ENCODE measurements at places on chromosomes 1 and 21.
A peak's percentile ranks its signal among the peaks of the same experiment; 100 is the strongest.

GRCh38 chr1:63248216-63248615 is 74.2 kb upstream of the FOXD3 start:
- no peak for DNase-seq

GRCh38 chr1:15380601-15381508 is 28.8 kb upstream of the EFHD2 start:
- no peak for DNase-seq

GRCh38 chr1:17439250-17440073 is at the start of gene RCC2:
TSS of gene RCC2 (minus strand) at chr1:17439677. CDS start at chr1:17438514, 1,163 bp downstream.
- DNase-seq: peak; percentile 48

DNA sequence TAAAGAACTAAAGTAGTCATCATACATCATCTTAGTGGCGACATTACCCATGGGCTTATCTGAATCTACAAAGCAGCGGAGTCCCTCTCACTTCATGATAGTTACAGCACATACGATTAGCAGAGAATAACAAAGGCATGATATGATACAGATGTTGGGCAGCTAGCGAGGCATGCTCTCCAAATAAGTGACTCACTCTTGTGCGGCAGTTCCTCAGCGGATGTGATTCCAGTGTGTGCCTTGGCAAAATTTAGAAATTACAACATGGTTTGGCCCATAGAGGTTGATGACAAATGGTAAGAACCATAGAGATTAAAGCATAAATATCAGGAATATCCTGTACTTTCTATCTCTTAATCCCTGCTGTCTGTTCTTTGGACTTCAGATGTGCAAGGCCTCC is 48.1 kb upstream of the PAXBP1 start:
- no peak for DNase-seq

- DNase-seq: no peak
Observed at GRCh38 chr21:27693376-27693775, 726.5 kb upstream of the ADAMTS5 start.

GRCh38 chr1:242240077-242240476 is 241.2 kb upstream of the MAP1LC3C start:
- DNase-seq: no peak

DNA sequence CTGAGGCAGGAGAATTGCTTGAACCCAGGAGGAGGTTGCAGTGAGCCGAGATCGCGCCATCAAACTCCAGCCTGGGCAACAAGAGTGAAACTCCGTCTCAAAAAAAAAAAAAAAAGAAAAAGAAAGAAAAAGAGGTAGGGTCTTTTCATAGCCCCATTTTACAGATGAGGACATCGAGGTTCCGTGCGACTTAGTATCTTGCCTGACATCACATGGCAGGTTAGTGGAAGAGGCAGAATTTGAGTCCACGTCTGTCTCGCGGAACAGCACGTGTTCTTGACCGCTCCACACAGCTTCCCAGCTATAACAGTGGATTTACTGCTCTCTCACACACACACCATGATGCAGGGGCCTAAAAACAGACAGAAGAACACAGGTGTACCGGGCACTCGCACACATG is 1.1 kb downstream of the CTRC start:
- DNase-seq: no peak

DNA sequence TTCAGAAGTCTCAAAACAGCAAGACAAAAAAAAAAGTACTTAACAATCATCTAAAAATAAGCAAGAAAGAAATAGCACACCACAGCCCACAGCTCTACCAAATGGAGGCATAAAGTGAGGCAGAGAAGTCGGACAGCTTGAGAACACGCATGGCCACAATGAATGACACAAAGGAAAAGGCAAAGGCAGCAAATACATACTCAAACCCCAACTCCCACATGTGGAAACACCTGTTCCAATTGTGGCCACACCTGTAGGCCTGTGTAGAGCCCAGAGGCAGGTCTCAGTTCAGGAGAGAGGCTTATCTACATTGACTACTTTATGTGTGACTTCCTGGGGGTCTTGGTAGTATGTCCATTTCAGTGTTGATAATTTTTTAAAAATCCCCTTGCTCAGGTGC is 543.5 kb downstream of the LMO4 start:
- no peak for DNase-seq

DNA sequence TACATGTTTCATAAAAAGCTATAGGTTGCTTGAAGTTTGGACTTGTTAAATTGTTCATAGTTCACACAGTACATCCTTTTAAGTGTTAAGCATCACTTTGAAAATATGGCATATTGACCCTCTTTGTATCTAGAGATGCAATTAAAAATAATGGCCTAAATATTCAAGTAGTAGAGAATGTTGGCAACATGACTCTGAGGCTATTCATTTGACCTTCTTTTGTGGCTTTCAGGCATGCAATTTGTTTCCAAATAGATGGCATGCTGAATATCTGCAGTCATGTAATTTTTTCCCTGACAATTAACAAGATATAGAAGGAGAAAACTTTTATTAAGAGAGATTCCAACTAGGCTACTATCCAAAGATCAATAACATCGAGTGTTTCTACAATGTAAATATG is 230.5 kb upstream of the ZRANB2 start:
- no peak for DNase-seq

- no peak for DNase-seq
Observed at GRCh38 chr21:33976082-33977016, 60.7 kb upstream of the ATP5PO start.

DNA sequence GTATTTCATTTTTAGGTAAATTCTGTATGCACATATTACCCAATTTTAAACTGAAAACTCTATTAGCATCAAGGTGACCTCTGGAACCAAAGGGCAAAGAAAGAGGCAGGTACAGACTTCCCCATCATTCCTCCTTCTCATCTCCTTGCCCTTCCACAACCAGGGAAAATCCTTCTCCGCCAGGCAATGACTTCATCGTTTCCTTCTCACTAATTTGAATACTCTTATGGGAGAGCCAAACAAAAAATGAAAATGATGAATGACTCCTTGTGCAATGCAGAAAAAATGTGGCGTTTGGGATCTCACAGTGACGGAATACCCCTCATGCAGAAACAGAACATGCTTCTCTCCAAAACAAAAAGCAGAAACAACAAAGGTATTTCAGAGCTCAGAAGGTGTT is 83.7 kb downstream of the HLCS start:
- no peak for DNase-seq

GRCh38 chr1:64472805-64473204 is 2.9 kb downstream of the CACHD1 start:
- DNase-seq: peak; percentile 53
